AG04449 (cell line): ENCODE measurements at places on chromosomes 2 and 18.
A peak's percentile ranks its signal among the peaks of the same experiment; 100 is the strongest.

- DNase-seq: no peak
Observed at GRCh38 chr18:9818423-9818734, 67.4 kb upstream of the TXNDC2 start.

DNA sequence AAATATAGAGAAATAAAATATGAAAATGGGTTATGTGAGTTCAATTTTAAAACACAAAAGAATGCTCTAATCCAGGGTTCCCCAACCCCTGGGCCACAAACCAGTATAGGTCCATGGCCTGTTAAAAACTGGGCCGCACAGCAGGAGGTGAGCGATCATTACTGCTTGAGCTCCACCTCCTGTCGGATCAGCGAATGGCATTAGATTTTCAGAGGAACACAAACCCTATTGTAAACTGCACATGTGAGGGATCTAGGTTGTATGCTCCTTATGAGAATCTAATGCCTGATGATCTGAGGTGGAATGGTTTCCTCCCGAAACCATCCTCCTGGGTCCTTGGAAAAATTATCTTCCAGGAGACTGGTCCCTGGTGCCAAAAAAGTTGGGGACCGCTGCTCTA, 34.7 kb downstream of the TTR start:
- DNase-seq: no peak

- DNase-seq: no peak
Observed at GRCh38 chr2:146820672-146821071, 1024.2 kb upstream of the ACVR2A start.

- DNase-seq: no peak
Observed at GRCh38 chr2:53576166-53576565, 191.4 kb upstream of the CHAC2 start.

GRCh38 chr2:179661986-179662385, 199.4 kb downstream of the ZNF385B start:
- no peak for DNase-seq

DNA sequence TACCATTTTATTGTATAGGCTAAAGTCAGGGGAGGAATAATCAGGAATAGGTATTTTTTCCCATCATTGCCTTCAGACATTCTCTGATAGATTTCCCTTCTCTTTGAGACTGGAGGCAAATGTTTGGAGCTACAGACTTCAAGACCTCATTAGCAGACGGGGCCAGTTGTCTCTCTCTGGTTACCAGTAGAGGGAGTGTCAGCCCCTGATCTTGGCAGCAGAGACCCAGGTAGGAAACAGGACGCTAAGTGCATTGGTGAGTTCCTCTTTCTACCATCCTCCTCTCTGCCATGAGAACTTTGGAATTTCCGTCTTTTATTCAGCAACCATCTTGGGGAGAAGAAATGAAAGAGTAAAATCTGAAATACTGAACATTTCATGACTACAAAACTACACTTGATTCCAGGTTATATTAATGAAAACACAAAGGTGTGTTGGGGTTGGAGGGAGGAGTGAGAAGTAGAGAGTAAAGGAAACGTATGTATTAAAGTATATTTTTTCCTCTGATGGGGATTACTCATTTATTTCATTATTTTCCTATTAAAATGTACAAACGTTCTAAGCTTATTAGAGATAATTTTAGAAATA, 186.2 kb upstream of the GCFC2 start:
- DNase-seq: no peak

DNA sequence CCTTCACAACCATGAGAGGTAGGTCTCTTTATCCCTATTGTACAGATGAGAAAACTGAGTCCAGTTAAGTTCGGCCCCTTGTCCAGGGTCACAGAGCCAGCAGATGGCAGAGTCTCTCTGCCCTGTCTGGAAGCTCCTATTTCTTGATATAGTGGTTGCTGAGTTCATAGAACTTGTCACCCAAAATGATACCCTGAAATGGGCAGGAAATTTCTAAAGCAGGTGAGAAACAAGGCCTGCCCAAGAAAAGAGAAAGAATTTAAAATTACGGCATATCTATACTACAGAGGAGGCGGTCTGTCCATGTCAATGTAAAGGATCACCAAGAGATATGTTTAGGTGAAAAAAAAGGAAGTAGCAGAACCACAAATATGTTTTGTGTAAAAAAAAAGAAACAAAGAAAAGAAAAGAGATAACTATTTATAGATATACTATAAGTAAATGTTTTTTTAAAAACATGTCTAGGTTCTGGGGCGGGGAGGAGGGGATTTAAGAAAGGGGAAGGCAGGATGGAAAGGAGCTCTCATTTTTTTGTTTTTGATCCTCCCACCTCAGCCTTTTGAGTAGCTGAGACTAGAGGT, 39.8 kb downstream of the MYO7B start:
- no peak for DNase-seq

DNA sequence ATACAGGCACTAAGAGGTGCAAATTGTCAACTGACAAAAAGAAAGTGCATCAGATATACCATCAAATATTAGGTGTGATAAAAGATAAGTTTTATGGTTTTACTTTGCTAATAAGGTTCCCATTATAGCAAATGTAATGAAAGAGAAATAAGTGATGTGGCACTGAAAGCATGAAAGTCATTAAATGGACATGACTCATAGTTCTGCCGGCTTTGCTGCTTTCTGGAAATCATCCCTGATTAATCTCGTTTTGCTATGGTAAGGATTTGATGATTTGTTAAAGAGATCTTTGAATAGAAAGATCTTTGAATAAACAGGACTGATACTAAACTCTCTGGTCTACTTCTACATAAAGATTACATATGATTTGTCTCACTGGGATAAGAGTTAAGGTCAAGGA, 72.7 kb downstream of the CLIP4 start:
- peak; percentile 42 for DNase-seq

GRCh38 chr2:202355993-202356505, 20.1 kb upstream of the BMPR2 start:
- DNase-seq: no peak

GRCh38 chr2:75170889-75171288, 28.4 kb downstream of the TACR1 start:
- no peak for DNase-seq

DNA sequence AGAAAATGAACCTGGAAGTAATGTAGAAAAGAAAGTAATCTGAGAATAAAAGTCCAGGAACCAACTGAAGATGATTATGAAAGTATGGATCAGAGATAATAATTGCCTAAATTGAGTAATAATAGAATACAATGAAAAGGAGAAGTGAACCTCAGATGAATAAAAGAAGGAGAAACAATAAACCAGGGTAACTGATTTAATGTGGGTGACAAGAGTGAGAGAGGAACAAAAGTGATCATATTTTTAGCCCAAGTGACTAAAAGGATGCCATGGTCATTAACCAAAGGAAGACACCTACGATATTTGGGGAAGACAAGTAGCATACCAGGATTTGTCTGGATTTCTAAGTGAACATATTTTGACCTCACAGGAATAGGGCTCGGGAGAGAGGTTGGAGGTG, 600.6 kb downstream of the RNF144A start:
- no peak for DNase-seq

GRCh38 chr2:222033541-222033940, 265.3 kb downstream of the PAX3 start:
- no peak for DNase-seq

GRCh38 chr2:189152483-189152882, 27.1 kb downstream of the COL5A2 start:
- no peak for DNase-seq

DNA sequence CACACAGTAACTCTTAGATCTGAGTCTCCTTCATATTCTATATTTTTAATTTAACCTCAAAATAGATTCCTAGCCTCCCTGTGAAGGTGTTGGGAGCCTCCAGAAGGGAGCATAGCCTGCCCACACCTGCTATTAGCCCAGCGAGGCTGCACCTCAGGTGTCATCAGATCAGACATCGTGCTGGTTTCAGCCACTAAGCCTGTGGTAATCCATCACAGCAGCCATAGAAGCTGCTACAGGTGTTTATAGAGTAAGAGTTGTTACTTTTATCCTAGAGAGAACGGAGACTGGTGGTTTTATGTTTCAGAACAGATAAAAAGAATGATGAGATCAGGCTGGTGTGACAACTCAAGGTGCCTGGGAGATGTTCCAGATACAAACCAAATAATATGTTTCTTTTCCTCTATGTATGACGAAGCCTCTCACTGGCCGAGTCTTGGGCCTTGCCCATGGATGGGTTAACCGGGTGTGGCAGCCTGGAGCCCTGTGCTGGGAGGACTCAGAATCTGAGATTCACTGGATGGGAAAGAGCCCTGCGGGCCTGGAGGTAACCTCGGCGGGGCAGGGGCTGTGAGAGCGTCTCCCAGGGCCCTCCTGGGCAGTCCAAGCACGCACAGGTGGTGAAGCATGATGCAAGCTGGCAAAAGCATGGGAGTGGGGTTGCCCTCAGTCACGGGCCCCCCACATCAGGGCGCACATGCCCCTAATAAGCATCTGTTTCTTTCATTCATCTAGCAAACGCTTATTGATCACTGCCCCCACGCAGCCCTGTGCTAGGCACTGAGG, 73.7 kb downstream of the MRPS9 start:
- DNase-seq: no peak

GRCh38 chr18:46378126-46378863, 274.1 kb downstream of the HAUS1 start:
- no peak for DNase-seq

- no peak for DNase-seq
Observed at GRCh38 chr2:108634011-108634410, 85.3 kb upstream of the RANBP2 start.

DNA sequence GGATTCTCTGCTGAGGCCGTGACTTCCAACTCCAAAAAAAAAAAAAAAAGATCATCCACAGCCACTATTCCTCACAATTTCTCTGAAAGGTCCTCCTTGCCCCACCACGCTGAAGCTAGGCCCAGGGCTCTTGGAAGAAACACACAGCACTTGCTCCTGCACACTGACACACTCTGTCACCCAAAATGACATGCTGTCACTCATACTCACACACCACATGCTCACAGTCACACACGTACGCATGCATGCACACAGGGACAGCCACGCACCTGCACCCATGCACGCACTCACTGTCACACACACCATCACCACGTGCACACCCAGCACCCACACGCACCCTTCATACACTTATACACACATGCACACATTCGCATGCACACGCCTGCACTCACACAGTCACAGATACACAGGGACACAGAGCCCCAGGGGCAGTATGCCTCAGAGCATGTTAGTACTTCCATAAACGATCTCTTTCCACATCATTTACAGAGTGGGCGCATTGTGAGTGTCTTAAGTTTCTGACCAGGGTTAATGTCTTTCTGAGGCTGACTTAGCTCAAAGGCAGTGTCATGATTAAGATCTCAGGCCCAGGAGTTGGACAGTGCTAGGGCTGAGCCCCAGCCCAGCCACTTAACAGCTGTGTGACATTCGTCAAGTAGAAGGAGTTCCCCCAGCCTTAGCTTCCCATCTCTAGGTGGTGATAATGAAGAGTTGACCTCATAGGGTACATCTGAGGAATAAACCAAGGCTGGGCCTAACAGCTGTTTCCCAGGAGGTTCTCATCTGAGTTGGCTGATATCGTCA, 93.4 kb downstream of the GLI2 start:
- DNase-seq: no peak

DNA sequence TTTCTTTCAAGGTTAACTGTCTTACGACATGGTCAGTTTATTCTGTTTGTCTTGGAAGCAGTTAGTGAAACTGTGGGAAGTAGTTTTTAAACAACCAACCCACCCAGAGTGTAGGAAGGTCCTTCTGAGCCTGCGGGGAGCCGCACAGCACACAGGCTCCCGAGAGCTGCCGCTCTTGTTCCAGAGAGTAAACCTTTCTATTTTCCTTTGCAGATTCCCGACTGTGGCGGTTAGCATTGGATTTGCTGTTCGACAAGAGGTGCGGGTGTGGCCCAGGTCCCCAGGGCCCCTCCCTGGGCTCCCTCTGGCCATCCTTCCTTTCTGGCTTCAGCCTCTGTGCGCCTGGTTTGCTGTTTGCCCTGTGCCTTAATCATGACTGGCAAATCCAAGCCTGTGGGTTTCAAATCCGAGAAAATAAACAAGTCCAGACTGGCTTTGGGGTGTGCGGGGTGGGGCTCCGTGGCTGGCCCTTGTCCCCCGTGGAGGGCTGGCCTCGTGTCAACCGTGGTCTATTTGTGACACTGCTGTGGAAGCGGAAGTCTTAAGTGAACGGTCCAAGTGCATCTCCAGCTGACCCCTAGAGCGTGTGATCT, 30.7 kb downstream of the IMPA2 start:
- DNase-seq: no peak

- no peak for DNase-seq
Observed at GRCh38 chr2:66587216-66587615, 152.3 kb downstream of the MEIS1 start.

GRCh38 chr18:11258039-11258610, 108.8 kb upstream of the PIEZO2 start:
- DNase-seq: no peak

GRCh38 chr2:44242904-44243303, 32.4 kb upstream of the SLC3A1 start:
- no peak for DNase-seq

DNA sequence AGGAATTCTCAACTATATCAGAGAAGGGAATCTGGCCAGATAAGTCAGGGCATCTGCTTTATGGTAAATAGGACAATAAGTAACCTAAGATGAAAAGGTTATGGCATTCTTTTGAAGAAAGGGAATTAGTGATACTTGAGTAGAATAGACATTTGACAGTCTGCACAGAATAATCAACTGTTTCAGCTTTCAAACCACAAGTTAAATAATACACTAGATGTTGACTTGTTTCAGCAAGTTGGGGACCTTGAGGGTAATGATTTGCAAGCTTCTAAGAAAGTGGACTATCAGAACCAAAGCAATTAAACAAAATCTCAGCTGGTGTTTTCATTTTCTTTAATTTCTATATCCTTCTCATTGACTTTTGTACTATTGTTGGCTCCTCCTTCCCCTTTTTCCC, 54.5 kb downstream of the SLC39A10 start:
- DNase-seq: no peak

GRCh38 chr2:194491409-194492115, 1165.5 kb upstream of the SLC39A10 start:
- no peak for DNase-seq

DNA sequence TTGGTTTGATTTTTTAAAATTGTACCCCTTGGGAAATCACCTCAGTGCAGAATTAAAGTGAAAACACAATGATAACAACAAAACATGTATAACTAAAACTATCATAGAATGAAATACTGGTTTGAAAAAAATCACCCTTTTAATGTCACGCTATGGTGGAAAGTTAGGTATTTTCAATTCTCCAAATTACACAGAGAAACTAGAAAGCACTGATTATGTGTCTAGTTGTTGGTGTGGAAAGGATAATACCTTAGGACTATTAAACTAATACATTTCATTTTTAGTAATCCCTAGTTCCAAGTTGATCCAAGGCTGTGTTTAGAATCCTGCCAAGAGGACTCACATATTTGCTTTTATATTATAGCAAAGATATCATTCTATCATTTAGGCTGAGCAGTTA, 71.2 kb downstream of the NUP35 start:
- DNase-seq: no peak
